ENCODE measurements at places on chromosomes 13 and 19.

GRCh38 chr13:89520468-89520867 is 1827.0 kb upstream of the MIR17HG start:
- no peak for DNase-seq

DNA sequence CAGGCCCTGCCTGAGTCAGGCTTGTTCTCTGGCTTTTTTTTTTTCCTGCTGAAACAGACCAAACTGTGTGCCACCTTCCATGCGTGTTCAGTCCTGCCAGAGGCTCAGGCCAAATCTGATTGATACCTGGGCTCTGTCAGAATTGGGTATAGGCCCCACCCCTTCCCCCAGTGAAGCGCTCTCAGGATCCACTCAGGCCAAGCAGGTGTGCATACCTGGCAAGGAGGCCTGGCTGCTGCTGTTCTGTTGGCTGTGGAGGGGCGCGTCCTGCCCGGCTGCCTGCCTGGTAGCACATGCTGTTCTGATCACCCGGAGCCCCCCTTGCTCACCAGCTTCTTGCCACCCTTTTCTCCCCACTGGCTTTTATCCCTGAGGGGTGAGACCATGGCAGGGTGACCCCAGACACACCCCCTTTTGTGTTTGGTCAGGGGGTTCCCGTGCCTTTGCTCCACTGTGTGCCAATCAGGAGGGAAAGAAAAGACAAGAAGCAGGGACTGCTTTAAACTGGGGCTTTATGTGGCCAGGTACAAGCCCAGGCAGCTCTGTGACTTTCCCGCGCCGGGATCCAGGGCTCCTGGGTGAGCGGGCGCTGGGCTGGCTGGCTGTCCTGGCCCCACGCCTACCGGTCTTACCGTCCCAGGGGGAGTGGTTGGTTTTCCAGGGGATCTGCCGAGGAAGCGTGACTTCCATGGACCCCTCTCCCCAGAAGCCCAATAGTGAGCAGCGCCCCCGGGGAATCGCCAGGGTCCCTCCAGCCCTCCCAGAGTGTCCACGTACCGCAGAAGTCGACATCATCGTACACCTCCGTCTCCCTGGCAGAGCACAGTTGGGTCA is 12.7 kb downstream of the PRAM1 start:
- DNase-seq = peak; percentile 19

DNA sequence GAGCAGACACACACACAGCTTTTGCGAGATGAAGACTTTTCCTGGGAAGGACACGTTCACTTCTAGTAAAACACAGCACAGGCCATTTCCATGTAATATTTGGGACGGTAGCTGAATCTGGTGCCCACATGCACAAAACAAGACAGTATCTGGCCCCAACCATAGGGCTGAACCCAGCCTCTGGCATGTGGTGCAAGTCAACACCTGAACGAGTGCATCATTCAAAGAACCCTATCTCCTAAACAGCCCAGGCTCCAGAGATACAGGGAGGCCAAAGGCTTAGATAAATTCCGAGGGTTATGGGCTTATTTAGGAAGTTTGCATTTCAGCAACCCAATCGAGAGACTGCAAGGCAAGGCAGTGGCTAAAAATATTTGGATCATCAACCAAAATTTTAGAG is 2.7 kb upstream of the TFDP1 start:
- no peak for DNase-seq

- no peak for DNase-seq
These were observed 35.7 kb downstream of the UFM1 start for GRCh38 chr13:38385153-38385891.

GRCh38 chr19:40803857-40804782 is 5.1 kb downstream of the EGLN2 start:
- peak; percentile 60 for DNase-seq

DNA sequence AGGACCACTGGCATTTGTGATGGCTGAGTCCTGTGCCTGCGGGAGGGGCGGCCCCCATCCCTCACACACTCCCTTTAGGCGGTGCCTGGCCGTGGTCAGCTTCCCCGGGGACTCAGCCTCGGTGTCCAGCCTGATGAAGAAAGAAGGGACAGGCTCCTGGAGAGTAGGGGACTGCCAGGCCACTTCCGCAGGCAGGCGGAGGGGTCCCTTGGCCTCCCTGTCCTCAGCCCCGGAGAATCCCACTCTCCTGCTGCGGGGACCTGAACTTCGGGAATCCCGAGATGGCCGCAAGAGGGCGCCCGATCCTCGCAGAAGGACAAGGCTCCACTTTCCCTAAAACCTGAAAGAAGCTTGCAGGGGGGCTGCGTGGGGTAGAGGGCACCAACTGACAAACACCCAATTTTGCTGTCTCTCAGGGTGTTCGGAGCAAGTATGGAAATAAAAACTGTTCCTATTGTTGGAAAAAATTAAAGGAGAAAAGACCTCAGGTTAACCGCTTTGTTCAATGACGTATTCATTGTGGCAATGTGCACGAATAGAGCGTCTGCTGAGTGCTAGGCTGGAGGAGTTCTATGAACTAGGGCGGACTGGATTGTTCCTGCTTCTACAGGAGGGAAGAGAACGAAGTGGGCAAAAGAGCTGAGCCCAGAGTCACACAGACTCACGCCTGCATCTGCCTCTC is 297.3 kb downstream of the ZNF536 start:
- peak; percentile 83 for DNase-seq

DNA sequence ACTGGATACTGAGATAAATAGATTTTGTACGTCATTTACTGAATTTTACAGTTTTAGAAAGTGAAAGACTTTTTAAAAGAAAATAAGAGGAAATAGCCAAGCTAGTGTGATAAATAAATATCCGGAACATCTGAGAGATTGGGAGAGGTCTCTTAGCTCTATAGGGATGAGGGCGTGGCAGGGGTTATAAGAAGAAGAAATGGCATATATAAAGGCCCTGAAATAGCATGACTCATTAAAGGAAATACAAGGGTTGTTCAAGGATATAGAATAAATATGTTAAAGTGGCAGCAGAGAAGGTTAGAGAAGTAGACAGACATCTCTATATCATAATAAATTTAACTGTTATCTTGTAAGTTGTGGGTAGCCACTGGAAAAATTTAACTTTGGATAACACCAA is 144.4 kb downstream of the MAB21L1 start:
- no peak for DNase-seq

- peak; percentile 93 for DNase-seq
These were observed 4.2 kb upstream of the SPACA6 start for GRCh38 chr19:51688671-51689571.

DNA sequence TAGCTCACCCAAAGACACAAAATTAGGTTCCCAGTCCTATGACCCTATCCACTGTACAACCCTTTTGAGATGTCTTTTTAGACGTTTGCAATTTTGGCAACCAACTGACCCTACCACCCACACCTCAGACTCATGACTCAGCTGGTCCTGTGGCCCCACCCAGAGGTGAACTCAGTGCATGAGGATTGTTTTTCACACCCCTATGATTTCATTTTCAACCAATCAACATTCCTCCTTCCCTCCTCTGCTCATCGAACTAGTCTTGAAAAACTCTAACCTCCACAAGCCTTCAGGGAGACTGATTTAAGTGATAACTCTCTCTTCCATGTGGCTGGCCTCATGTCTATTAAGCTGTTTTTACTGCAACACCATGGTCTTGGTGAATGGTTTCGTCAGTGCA is 350.7 kb downstream of the UQCRFS1 start:
- DNase-seq = no peak

DNA sequence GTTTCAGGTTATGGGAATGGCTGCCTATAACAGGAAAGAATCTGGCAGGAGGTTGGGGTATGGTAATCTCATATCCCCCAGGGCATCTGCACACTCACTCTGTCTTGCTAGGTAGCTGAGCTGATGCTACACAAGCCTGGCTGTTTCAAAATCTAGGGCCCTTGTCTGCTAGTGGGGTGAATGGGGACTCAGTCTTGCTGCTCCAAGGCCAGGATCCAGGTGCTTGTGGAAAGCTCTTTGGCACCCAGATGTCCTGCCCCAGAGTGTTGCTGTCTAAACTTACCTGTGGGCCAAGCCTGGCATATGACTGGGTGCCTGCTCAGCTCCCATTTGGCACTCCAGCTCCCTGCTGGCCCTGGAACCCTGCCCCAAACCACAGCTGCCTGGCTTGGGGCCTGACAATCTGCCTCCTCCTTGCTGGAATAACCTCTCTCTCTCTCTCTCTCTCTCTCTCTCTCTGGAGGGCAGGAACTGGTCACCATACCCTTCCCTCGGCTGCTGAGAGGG is 158.1 kb upstream of the TSC22D1 start:
- DNase-seq = peak; percentile 73

- no peak for DNase-seq
These were observed 22.1 kb downstream of the MIPEP start for GRCh38 chr13:23867027-23867491.

DNA sequence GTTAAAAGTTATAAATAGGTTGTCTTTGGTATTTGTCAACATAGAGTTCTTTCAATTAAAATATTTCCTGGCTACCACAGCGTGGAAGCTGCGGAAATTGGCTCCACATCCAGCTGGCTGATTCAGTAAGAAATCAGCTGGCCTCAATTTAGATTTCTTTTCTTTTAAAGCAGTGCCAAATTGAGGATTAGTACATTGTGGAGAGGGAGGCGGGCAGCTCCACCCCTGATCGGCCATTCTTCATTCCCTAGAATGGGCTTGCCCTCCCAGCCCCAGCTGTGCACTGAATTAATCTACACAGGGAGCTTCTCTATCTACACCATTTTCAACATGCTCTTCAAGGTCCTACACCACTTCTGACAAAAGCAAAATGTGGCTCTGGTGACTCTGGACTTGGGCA is 624.8 kb downstream of the DACH1 start:
- DNase-seq = peak; percentile 28

DNA sequence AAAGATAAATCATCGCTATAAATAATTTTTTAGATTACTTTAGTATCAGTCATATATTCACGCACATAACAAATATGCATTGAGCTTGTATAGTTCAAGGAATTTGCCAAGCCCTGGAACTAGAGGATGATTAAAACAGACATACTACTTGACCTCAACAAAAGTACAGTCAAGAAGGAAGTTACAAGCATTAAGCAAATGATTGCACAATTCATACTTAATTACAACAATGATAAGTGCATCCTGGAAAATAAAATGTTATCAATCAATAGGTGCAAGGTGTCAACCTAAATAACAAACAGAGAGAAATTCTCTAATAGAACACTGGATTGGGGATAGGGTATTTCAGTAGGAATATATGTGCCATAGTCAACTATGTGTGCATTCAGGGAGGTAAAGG is 491.2 kb downstream of the GPC5 start:
- DNase-seq = no peak

DNA sequence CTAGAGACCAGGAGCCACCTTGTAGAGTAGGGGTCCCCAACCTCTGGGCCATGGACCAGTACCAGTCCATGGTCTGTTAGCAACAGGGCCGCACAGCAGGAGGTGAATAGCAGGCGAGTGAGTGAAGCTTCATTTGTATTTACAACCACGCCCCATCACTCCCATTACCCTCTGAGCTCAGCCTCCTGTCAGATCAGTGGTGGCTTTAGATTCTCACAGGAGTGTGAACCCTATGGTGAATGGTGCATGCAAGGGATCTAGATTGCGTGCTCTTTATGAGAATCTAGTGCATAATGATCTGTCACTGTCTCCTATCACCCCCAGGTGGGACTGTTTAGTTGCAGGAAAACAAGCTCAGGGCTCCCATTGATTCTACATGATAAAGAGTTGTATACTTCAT is 303.6 kb downstream of the KCNRG start:
- no peak for DNase-seq

GRCh38 chr13:27130223-27130978 is 41.2 kb downstream of the USP12 start:
- no peak for DNase-seq

GRCh38 chr13:93534181-93534700 is 307.6 kb downstream of the GPC6 start:
- DNase-seq = no peak

DNA sequence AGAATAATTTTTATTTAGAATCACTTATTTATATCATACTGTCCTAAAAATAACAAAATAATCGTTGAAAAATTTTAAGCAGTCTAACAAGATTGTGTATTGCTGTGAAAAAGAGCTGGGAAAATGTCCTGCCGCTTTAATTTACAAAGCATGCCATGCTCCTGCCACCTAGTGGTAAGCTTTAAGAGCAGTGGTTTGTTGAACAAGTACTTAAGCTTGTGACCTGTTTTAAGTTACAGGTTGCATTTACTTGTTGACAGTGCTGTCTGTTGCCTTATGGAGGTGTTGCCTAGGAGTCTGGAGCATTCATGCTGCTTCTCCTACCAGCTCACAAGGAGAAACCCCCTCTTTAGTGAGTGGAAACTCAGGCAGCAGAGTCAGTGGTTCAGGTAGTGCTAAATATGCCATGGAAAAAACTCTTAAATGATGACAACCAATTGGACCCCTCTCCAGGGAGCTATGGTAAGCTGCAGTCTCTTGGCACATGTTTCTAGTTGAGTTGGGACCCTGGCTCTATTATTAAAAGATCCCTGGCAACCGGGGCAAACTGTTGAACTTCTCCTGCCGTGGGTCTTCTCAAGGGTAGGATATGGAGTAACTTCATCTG is 68.4 kb downstream of the SPATA13 start:
- DNase-seq = no peak

- peak; percentile 45 for DNase-seq
These were observed 25.4 kb upstream of the NPAS1 start for GRCh38 chr19:46994141-46994686.

- DNase-seq = no peak
These were observed 429.2 kb upstream of the HTR2A start for GRCh38 chr13:47326061-47326460.

GRCh38 chr19:48713041-48713863 is 6.3 kb downstream of the MAMSTR start:
- peak; percentile 35 for DNase-seq

DNA sequence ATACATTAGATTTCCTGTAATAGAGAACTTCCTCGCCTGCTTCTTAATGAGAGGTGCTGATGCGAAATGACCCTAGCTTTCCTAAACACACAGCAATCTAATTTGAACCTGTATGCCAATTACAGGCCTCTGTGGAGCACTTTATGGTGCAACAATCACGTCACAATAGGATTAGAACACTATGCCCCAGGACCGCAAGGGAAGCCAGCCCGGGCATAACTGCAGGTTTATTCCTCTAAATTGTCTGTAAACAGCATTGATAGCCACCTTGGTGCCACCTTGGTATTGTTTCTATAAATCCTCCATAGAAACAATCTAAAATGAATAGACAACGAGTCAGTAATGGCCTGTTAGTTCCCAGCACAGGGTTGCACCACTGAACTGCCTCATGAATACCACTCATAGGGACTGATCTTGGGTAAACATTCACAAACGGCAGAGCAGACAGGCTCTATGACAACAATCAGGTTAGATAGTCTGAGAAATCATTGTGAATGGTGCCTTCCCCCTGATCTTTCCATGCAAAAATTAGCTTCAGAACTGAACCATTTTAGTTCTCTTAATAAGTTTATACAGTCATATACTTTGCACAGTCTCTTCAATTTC is 182.5 kb upstream of the OBI1 start:
- DNase-seq = no peak

- no peak for DNase-seq
These were observed 32.9 kb downstream of the TSHZ3 start for GRCh38 chr19:31316201-31316951.

DNA sequence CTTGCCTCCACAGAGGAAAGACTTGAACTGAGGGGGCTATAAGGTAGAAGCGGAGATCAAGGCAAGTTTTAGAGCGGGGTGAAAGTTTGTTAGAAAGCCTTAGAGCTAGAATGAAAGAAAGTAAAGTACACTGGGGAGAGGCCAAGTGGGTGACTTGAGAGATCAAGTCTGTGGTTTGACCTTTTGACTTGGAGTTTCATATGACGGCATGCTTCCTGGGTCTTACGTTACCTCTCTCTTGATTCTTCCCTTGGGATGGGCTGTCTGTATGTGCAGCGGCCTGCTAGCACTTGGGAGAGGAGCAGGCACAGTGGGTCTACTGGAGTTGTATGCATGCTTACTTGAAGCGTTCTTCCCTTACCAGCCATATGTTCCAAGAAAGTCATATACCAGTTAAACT is 1768.5 kb downstream of the PCDH9 start:
- no peak for DNase-seq
